ENCODE measurements at places on chromosomes 1 and 21.

- no peak for DNase-seq
Measured at GRCh38 chr1:55640708-55641473, 425.7 kb upstream of the USP24 start.

DNA sequence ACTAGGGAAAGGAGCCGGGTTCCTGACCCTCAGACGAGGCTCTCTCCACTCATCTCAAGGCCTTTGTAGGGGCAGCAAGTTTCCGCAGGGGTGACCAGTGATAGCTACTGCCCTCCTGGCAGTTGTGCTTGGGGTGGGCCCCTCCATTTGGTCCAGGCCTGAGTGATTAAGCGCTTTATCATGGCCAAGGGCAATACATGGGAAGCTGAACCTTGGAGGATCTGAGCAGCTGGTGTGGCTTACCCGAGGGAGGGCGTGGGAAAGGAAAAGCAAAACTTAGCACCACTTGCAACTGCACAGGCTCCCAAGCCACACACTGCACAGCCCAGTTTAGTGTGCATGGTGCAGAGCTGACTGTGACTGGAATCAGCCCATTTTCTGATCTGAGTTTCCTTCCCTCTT is 47.8 kb downstream of the GADD45A start:
- DNase-seq, result no peak

DNA sequence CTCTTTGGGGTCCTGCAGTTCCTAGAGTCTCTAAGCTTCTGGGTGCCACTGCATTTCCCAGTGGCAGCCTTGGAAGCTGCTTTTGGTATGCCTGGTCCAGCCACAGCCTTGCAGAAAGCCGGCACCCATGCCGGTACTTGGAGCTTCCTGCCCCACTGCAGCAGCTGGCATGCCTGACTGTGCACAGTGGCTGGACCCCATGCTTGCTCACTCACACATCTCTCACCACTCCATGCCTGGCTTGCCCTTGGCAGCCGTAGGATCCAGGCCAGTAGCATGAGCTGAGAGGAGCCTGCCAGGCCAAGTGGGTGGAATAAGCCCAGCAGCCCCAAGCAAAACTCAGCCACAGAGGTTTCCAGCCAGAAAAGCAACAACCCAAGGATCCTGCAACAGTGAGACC is 20.3 kb upstream of the FNBP1L start:
- DNase-seq, result no peak

- no peak for DNase-seq
Measured at GRCh38 chr1:163213626-163214025, 10.9 kb upstream of the RGS5 start.

All from stimulated activated CD8-positive, alpha-beta memory T cell treated with anti-CD3 and anti-CD28 coated beads, Interleukin-4, amount 100 ng/mL, for 4 hours (primary cell).